ENCODE measurements at places on chromosomes 3 and 15.

GRCh38 chr15:96053031-96053780, 277.3 kb upstream of the NR2F2 start:
- peak; percentile 52 for DNase-seq

DNA sequence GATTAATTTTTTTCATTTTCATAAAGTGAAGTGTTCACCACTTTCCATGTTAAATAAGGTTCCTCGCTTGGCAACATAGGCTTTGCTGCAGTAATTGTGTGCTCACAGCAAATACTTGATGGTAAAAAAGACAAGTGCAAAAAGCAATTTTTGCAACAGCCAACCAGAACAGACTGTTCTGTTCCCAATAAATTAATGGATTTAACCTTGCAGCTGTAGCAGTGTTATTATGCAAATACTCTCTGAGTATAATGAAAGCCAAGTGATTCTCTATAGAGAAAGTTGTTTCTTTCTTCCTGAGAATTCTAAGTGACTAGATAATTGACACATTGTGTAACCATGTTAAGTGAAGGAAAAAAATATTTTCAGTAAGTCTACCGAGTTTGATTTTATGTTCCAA, 183.7 kb upstream of the NAALADL2 start:
- no peak for DNase-seq

DNA sequence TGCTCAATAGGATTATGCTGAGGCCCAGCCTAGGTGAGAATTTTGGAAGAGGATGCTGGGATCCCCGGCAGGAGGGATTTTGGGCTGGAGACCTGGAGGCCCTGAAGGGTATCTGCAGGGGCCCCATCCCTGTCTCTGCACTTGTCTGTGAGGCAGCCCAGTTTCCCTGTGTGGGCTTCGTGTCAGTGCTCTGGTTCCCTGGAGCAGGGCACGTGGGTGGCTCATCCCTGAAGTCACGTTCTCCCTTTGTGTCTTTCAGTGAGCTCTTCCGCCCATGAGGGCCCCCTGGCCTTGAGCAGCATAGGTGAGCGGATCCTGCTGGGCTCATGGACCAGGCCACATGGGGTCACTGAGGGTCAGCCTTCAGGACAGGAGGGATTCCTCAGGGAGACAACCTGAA, 217.9 kb downstream of the SNRPN start:
- DNase-seq = no peak

- DNase-seq = no peak
Measured at GRCh38 chr3:196127308-196128040, 45.6 kb upstream of the TFRC start.

GRCh38 chr15:70164910-70165715, 67.4 kb upstream of the TLE3 start:
- no peak for DNase-seq

GRCh38 chr15:69976366-69976994, 121.2 kb downstream of the TLE3 start:
- DNase-seq = peak; percentile 53

DNA sequence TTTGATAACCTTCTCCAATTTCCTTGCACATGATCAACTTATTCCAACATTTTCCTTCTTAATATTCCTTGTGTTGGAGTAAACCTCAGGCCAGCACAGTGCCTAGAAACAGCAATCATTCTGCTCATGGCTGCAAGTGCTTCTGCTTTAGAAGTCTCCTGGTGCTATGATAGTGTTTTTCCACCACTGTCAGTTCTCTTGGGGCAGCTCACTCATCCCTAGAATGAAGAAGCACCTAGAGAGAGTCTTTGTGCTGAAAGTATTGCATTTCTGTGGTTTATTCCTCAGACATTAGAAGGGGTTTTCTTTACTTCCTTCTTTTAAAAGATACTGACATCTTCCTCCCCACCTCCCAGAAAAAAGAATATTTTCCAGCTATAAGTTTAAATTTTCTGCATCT, 183.5 kb downstream of the RYR3 start:
- DNase-seq = no peak

- DNase-seq = no peak
Measured at GRCh38 chr15:84905016-84905916, 20.8 kb downstream of the SLC28A1 start.

DNA sequence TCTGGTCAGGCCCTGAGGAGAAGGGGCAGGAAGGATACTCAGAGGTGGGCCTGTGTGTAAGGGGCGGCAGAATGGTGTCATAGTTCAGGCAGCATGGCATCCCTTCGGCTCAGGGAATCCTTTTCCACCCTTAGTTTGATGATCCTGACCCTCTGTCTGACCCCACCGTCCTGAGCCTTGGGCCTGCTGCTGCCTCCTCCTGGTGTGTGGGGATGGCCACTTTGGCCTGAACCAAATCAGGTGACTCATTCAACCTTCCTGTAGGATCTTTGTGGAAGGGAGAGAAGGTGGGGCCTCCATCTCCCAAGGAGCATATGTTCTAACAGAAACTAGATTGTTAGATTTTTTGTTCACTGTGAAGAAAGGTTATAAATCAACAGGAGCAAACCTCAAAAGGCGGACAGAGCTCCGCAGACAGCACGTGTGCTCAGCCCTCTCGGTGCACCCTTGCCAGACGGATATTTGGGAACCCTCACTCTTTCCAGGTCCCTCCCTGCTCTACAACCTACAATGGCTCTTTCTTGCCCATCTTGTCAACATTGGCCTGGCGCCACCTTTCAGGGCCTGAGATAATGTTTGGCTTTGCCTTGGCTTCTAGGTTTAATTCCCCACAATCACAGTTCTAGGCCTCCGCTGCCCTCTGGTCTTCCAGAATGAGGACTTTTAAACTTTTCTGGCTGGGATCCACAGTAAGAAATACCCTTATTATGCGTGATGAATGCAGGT, 21.7 kb downstream of the THSD4 start:
- no peak for DNase-seq

- no peak for DNase-seq
Measured at GRCh38 chr3:159664653-159665052, 324.0 kb upstream of the IL12A start.

DNA sequence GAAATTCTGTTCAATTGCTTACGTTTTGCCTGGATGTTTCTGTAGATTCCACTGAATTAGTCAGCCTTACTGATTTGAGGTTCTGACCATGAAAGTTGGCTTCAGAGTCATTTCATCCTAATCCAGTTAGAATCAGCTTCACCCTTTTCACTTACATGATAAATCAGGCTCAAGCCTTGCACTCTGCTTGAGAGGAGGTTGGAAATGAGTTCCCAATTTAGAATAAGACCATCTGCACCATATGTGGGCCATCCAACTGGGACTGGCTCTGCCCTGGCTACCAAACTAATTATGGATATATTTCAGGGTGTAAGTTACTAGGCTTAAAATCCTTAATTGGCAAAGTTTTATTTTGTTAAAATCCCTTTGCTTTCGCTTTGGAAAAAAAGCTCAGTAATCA, 255.7 kb downstream of the CHL1 start:
- no peak for DNase-seq

DNA sequence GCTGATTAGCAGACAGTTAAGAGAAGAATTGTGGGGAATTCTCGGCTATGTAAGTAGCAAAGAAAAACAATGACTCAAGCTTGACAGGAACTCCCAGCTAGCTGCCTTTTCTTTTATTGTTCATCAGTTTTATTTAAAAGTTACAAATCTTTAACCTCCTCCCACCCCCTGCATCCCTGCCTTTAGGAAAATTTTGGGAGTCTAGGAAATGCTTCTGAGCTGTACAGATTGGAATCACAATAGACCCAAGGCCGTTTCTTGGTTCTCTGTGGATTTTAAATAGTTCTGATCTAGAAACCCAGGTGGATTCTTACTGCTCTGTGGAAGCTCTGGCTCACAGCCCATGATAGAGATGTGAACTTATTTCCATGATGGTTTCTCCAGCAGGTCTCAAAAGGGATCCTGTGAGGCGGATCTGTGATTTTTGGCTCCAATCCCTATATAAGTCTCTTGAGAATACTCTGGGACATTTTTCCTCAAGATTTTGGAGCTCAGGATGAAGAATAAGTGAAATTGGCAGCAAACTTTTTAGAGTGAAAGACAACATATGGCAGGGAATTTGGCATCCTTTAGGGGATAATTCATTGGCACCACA, 312.3 kb downstream of the EPHA3 start:
- DNase-seq = no peak

DNA sequence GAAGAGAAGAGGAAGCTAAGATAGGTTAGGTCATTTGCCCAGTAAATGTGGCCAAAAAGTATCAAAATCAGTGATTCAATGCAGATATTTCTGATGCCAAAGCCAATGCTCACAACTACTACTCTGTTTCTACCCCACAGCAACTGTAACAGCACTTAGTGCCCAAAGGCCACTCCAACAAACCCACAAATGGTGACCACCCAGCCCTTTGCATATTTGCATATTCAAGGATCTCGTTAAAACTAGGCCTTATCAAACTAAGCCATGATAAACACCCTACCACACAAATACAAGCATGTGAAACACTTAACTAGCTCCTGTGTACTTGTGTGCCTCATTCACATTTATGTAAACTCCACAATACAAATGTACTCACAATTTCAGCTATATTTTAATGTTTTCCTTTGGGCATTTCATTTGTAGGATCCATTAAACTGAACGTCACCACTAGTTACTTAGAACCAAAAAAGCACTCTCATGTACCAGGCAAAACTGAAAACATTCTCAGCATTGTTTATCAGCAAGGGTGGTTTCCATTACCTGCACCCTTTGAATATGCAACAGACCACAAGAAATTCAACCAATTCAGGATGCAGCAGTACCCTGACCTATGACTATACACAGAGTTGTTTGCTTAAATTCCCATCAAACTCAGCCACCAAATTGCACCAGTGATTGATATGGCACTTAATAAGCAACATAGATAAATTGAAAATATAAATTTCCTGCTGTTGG, 111.2 kb upstream of the STT3B start:
- no peak for DNase-seq

- DNase-seq = no peak
Measured at GRCh38 chr3:187136936-187137335, 2.4 kb downstream of the RPL39L start.

GRCh38 chr15:38514601-38515000, 50.0 kb downstream of the RASGRP1 start:
- DNase-seq = peak; percentile 34

- no peak for DNase-seq
Measured at GRCh38 chr3:78794431-78794830, 973.4 kb downstream of the ROBO1 start.

- DNase-seq = no peak
Measured at GRCh38 chr3:175558261-175558660, 699.1 kb downstream of the NAALADL2 start.

DNA sequence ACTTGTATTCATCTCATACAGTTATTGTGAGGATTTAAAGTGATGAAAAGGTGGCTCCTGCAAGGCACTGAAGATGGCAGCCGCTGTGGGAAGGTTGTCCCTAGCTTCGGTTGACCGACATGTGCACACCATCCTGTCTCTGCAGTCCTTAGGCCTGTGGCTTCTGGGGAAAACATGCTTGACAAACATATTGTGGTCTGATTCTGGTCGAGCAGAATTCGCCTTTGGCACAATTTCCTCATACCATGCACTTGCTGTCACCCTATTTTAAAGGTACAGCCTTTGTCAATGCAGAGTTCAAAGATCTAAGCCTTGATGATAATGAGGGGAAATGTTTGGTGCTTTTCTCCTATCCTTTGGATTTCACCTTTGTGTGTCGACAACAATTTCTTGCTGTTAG, 50.9 kb downstream of the PRICKLE2 start:
- DNase-seq = no peak

DNA sequence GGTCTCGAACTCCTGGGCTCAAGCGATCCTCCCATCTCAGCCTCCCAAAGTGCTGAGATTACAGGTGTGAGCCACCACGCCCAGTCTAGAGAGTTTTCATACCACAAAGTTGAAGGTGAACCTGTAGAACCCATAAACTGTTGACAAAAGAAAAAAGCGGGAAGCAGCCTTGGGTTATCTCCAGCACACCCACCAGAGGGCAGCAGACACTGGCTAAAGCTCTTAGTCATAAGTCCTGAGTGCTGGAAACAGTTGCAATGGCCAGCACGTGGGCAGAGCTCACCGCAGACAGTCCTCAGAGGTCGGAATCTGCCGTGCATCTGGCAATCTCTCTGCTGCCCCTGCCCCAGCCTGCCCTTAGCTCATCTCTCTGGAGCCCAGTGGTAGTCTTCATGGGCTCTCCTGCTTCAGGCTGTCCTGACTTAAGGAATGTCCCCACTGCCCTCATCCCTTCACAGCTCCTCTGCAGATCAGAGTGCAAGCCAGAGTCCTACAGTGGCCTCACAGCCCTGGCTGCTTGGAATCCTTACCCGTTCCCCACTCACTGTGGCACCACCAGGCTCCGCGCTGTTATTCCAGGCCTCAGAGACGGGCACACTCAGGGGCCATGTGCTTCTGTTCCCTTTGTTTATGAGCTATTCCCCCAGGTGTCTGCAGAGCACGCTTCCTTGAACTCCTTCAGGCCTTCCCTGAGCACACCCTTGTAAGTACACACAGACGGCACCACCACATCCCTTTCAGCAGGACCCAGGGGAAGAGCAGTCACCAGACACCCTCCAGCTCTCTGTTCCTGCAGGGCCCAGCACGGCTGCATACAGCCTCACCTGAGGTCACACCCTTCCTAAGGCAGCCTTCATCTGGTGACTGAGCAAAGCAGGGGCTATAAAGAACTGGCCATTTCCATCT, 8.8 kb upstream of the ELP6 start:
- DNase-seq = peak; percentile 90

- no peak for DNase-seq
Measured at GRCh38 chr3:31880020-31880419, 101.0 kb downstream of the OSBPL10 start.

GRCh38 chr3:137134431-137134830, 176.6 kb downstream of the IL20RB start:
- no peak for DNase-seq

DNA sequence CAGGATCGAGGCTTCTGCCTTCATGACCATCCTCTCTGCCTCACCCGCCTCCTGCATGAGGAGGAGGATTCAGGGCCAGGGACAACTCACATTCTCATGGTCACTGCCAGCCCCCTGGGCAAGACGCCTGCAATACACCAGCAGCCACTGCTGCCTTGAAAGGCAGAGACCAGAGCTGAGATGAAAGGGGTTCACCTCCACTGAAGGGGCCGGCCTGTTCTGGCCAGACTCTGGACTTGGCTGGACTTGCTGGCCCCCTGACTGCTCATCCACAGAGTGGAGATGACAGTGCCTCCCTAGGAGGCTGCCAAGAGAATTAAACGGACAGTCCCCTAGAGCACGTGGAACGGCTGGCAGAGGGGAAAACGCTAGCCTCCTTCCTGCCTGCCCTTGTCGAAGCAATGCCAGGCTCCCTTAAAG, 35.2 kb downstream of the MGLL start:
- no peak for DNase-seq

DNA sequence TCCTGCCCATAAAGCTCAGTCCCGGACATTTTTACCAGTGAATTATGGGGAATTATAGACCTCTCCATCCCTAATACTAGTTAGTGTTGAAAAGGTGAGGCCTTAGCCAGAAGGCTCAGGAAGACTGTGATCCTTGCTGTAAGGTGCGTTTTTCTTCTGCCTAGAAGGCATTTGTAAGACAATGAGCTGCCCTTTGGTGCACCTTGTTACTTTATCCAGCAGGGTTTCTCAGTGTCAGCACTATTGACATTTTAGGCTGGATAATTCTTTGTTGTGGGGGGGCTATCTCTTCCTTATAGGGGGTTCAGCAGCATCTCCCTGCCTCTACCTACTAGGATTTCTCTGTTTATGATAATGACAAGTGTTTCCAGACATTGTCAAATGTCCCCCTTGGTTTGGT, 108.1 kb upstream of the ABHD17C start:
- DNase-seq = peak; percentile 27

GRCh38 chr3:133935843-133936769, 40.4 kb upstream of the RAB6B start:
- DNase-seq = peak; percentile 13
